ENCODE measurements at places on chromosomes 7 and 10.

GRCh38 chr10:6953271-6953801 is 373.3 kb upstream of the PRKCQ start:
- no peak overlapping the region for H3K4me3 ChIP-seq
- DNase-seq = no peak
- peaks cover 7% of the 10 kb centered on the region for H3K4me1 ChIP-seq

DNA sequence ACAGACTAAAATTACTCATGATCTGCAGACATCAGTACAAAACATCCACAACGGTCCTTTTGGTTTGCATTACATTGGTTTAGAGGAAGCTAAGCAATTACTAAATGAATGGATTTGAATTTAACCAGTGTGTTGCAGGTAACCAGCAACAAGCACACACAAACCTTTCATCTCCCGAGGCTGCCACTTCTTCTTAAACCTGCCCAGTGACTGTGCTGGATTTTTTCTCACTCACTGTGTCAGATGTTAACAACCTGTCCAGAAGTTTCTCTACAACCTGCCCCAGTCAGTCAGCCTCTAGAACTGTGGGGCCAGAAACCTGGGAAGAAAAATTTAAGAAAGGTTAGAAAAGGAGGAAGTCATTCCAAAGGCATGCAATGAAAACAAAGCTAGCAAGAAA is 2.4 kb upstream of the MEOX2 start:
- H3K4me3 ChIP-seq = no peak overlapping the region
- H3K4me1 ChIP-seq = no peaks in the 10 kb centered on the region
- peaks cover 30% of the 10 kb centered on the region for H3K27me3 ChIP-seq

GRCh38 chr10:34758447-34758996 is 56.6 kb downstream of the PARD3 start:
- H3K27ac ChIP-seq = no peak overlapping the region
- H3K4me1 ChIP-seq = no peaks in the 10 kb centered on the region
- no peak overlapping the region for H3K4me3 ChIP-seq
- H3K27me3 ChIP-seq = no peaks in the 10 kb centered on the region
- no peaks in the 10 kb centered on the region for H3K36me3 ChIP-seq

DNA sequence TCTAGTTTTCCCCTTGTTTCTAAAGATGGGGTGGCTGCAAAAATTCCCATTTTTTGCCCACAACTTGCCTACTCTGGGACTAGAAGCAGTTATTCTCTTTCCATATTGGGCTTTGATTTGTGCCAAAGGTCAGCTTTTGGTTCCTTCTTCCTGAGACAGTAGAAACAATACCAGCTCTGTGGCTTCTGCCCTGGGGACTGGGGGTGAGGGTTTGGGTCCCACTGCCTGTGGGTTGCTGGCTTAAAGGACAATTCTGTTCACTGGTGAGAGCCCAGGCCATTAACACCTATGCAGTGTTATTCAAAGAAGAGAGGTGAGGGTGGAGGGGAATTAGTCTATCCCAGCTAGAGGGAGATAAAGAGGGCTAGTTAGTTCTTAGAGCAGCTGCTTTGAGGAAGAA is 171.5 kb downstream of the CPEB3 start:
- H3K4me1 ChIP-seq = no peaks in the 10 kb centered on the region
- no peaks in the 10 kb centered on the region for H3K27me3 ChIP-seq
- no peak overlapping the region for H3K27ac ChIP-seq
- no peak overlapping the region for H3K4me3 ChIP-seq

GRCh38 chr7:786472-787255 is 45.6 kb upstream of the SUN1 start:
- no peaks in the 10 kb centered on the region for H3K4me1 ChIP-seq
- no peak overlapping the region for H3K4me3 ChIP-seq
- H3K36me3 ChIP-seq = peaks cover 24% of the 10 kb centered on the region
- peak; percentile 84 for DNase-seq

DNA sequence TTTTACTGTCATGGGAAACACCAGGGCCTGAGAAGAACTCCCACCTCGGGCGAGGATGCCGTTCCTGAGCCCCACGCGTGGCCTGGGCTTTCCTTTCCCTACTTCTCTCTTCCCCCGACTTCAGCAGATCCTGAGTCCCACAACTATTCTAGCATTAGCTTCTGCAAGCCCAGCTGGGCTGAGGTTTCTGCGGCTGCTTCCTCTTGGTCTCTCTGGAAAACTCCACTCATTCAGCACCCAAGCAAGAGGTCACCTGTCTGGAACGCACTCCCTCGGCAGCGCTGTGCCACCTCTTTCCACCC is 761 bp upstream of the DOCK1 start:
- no peak for DNase-seq
- peak overlapping the region; percentile 61 for H3K4me3 ChIP-seq
- H3K36me3 ChIP-seq = no peaks in the 10 kb centered on the region
- H3K27me3 ChIP-seq = peaks cover 4% of the 10 kb centered on the region

DNA sequence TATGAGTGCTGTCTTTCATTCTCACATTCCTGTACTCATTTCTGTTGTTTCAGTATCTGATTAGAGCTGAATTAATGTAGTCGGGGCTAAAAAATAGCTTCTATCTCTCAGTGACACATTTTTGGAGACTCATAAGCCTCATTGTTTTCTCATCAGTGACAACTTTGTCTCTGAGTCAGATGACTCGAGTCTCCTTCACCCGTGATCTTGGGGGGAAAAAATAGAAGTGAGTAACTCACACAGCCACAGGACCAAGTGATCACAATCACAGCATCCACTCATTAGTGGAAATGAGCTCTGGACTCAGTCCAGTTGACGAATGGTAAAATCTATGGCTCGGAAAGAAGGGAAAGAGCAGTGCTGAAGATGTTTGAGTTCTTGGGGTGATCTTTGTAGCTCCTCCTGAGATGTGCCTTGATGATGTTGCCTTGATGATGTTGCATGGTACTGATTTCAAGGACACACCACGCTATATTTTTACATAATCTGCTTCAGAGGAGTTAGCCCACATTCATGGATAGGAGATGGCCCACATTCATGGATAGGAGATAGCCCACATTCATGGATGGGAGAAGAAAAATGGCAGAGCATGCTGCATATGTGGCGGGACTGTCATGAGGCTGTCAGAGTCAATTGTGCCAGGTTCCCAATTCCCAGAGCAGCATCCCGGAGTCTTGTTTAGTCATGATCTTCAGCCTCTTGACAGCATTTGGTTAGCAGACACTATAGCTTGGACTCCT is 214.7 kb downstream of the CELF2 start:
- no peaks in the 10 kb centered on the region for H3K27me3 ChIP-seq
- peaks cover 66% of the 10 kb centered on the region for H3K4me1 ChIP-seq
- H3K27ac ChIP-seq = no peak overlapping the region
- peaks cover 75% of the 10 kb centered on the region for H3K36me3 ChIP-seq
- DNase-seq = no peak
- H3K4me3 ChIP-seq = no peak overlapping the region

- no peak overlapping the region for H3K4me3 ChIP-seq
- H3K27ac ChIP-seq = no peak overlapping the region
- no peaks in the 10 kb centered on the region for H3K27me3 ChIP-seq
- no peaks in the 10 kb centered on the region for H3K36me3 ChIP-seq
- no peaks in the 10 kb centered on the region for H3K4me1 ChIP-seq
Observed at GRCh38 chr7:76234931-76235441, 33.3 kb downstream of the SRRM3 start.

- no peaks in the 10 kb centered on the region for H3K36me3 ChIP-seq
- no peaks in the 10 kb centered on the region for H3K27me3 ChIP-seq
- H3K27ac ChIP-seq = no peak overlapping the region
- no peaks in the 10 kb centered on the region for H3K4me1 ChIP-seq
Observed at GRCh38 chr7:8363407-8364015, 69.9 kb upstream of the NXPH1 start.

DNA sequence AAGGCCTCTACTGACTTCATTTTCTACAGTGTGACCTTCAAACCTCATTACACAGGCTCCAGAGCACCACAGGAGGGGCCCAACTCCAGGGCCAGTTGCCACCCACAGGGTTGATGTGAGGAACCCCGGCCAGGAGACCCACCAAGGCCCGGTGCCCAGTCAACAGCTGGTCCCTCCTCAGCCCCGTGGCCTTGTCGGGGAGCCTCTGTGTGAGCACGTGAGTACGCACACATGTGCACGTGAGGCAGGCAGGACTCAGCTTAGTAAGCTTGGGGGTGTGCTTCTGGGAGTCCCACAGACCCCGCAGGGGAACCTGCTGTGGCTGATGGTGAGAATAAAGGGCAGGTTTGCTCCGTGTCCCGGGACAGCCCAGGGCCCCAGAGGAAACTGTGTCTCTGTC is 104.5 kb downstream of the VIPR2 start:
- no peak overlapping the region for H3K4me3 ChIP-seq
- no peaks in the 10 kb centered on the region for H3K4me1 ChIP-seq
- no peak for DNase-seq
- no peak overlapping the region for H3K27ac ChIP-seq
